ENCODE measurements at places on chromosomes 2 and 18.

DNA sequence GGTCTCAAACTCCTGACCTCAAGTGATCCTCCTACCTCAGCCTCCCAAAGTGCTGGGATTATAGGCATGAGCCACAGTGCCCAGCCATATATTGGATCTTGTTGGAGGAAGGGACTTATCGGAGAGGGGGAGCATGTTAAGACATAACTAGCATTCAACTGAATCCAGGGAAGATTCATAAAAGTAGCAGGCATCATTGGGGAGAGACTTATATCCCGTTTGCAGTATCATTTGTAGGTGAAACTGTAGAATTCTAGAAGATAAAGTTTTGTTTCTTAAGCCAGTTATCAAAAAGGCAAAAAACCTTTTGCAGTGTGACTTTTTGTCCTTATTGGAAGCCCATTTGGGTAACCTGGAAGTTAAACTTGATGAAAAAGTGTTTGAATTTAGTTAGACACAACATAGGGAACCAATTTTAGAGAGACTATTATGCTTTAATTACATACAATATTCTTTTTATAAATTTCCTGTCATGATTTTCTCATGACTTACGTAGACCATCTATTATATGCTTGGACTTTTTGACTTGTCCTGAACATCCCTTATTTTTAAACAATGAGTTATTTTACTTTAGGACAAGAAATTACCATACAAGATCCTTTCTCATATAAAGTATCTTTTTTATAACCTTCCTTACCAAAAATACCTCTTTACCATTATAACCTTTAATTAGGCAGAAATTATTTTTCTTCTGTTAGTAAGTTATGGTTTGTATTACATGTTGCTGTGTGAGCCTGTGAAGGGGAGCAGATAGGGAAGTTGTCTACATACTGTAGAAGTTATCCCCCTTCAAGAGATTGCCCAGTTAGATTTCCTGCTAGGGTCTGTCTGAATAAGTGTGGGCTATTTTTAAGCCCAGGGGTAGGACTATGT, 20.3 kb downstream of the RAB3GAP1 start:
- DNase-seq, result no peak

DNA sequence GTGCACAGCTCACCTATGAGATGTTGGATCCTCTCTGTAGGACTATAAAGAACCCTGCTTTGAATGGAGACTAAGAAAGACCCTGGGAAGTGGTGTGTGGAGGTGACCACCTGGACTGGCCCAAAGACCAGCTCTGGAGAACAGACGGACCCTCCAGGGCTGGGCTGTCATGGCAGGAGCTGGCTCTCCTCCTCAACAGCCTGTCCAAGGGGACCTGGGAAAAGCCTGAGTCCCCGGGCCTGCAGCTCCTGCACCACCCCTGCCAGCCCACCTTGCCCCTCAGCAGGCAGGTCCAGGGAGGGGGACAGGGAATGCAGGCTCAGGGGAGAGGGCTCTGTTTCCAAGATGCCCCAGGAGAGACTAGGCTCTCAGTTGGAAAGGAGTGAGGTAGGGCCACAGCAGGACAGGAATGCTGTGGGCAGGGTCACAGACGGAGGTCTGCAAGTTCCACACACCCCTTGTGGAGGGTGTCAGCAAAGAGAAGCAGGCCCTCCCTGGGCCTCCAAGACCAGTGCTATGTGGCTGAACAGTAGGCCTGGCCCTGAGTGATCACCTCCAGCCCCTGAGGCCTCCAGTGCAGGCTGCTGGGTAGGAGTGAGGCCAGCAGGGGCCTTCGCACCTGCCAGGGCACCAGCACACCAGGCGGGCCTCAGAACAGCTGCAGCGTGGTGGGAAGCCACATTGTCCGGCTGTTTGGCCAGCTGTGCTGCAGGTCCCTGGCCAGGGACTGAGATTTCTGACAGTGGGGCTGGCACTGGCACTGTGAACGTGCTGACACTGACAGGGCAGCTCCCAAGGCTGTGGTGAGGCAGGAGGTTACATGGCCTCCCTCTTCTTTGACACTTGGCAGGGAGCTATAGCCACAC, 86.4 kb upstream of the OTOS start:
- DNase-seq, result no peak

DNA sequence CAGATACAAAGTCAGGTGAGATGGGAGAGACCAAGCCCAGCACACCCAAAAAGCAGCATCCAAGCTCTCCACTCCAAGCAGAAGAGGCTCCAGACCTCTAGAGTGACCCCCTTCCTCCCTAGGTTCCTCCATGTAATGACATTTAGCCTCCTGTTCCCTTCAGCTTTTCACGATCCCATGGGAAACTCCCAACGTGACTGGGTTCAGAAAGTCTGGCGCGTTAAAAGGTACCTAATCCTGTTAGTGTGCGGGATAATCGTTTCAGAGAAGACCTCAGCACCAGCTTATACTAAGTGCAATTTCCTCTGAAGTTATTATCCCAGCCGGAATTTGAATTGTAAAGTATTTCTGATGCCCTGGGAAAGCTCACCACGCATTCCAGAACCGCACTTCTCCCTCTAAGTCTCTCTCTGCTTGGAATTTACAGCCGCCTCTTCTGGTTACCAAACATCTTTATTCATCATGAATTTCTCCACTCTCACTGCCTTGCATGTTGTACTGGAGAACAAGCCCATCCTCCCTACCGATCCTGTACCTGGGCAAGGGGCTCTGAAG, 46.9 kb downstream of the CCBE1 start:
- no peak for DNase-seq

DNA sequence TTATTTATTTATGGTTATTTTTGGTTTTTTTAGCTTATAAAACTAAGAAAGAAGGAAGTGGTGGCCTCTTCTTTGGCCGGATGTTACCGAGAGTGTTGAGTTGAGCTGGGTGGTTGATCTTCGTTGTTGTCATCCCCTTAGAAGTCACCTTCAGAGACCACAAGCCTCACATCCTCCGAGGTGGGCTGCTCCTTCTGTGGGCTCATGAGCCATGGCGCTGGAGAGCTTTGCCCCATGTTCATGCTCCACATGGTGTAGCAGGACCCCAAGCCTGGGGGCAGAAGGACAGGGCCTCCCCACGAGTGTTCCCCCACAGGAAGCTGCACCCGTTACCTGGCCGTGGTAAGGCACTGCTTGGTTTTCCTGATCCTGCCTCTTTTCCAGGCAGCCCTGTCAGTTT, 23.4 kb downstream of the SNTG2 start:
- DNase-seq, result no peak

DNA sequence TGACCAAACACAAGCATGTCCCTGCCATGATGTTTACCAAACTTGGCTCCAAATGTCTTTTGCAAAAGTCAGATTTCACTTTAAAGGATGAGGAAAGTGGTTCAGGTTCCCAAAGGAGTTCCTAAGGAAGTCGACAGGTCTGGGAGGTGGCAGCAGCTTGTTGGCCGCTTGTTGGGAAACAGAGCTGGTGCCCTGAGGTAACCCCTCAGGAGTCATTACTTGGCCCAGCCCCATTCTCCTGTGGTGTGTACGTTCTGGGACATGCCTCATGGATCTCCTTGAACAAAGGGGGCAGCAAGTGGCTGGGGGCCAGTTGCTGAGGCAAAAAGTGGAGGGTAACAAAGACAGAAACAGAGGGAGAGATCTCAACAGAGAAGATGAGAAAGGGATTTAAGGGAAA, 10.9 kb downstream of the TMBIM1 start:
- DNase-seq, result no peak

GRCh38 chr2:224843141-224843540, 127.0 kb upstream of the CCDC195 start:
- no peak for DNase-seq

- DNase-seq, result no peak
Observed at GRCh38 chr2:168939918-168940317, 38.8 kb downstream of the G6PC2 start.

DNA sequence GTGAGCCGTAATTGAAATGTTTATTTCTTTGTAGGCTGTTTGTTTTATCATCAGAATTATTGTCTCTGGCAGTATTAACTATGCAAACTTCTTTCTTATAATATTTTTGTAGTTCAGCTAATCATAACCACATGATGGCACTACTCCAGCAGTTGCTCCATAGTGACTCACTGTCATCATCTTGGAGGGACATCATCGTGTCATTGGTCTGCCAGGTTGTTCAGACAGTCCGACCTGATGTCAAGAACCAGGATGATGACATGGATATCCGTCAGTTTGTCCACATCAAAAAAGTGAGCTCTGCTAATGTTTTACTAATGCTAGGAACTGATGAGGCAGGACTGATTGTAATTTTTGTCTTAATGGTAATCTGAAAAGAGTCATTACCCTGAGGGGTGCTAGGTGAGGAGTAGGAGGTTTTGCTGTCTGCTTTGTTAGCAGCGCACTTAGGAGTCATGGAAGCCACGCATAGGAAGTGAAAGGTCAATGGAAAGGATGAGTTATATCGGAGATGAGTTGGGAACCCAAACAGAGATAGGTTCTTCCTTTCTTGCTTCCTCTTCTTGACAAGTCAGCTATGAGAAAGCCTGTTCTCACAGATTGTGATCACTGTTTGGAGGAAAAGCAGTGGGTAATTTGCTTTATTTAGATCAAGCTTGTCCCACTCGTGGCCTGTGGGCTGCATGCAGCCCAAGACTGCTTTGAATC, 49.2 kb downstream of the PIKFYVE start:
- no peak for DNase-seq
